ENCODE measurements at places on chromosomes 6 and 20.

- peak; percentile 44 for DNase-seq
Measured at GRCh38 chr6:15879371-15880261, 216.8 kb upstream of the DTNBP1 start.

GRCh38 chr6:4575714-4576113, 200.5 kb upstream of the CDYL start:
- DNase-seq, result no peak

DNA sequence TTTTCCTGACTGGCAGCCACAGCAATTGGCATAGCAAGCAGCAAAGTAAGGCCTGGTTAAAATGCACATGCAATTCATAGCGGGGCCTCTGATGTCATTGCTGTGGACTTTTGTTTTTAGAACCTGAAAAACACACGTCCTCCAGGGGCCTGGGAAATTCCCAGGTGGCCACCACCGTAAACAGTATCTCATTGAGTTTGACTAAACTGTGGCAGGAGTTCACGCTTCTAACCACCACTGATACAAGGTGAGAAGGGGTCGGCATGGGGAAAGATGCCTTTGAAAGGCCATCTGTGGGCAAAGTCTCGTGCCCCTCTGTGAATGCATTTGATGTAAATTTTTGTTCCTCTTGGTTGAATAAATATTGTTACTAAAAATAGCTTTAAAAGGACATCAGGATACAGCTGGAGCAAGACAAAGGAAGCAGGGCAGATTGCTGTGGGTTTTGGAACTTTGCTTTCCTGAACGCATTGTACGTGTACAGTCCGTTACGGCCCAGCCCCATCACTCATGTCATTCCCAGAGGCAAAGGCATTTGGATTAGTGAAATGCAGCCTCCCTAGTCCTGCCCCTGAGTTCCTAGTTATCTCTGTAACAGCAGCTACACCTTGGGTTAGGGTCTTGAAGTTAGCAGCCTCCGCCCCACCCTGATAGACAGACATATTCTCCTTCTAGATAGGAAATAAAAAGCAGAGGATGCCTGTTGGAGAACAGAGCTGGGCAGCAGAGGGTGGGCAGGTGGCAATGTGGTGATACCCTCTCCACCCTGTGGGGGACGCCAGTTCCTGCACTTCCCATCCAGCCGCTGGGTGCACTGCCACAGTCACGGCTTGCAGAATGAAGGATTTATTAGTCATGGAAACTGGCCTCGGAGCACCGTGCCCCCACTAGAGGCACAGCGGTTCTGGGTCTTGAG, 80.3 kb downstream of the ZDHHC14 start:
- DNase-seq, result peak; percentile 45

GRCh38 chr6:150586850-150587359, 12.8 kb upstream of the PLEKHG1 start:
- no peak for DNase-seq

DNA sequence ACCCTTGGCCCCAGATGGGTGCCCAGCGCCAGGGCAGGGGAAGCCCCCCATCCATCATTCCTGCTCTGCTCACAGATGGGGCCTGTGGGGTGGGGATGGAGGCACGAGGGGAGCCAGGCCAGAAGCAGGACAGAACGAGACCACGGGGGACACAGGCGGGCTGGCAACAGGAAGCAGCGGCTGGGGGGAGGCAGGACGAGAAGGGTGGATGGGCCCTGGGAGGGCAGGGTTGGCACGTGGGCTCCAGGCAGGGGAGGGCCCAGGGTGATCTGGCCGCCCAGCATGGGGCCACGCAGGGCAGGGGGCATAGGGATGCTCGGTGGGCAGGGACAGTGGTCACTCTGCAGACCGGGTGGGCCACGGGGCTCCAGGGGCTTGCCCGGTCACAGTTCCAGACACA, 41.6 kb downstream of the KCNQ2 start:
- no peak for DNase-seq

DNA sequence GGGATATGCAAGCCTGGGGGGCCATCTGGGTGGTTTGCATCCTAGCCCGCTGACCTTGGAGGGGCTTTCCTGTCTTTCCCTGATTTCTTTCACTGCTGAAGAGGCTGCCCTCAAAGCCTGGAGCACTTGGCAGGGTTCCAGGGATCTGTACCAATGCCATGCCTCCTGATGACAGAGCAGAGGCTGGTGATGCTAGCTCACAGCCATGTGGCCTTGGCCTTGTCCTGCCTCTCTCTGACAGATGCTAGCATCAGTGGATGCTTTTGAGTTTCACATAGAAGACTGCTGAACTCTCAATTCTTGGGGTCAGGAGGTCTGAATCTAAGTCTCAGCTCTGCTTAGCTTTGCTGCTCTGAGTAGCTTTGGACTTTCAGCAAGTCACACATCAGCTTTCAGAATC, 21.9 kb upstream of the RREB1 start:
- no peak for DNase-seq

GRCh38 chr20:23120936-23121750, 35.0 kb upstream of the CD93 start:
- DNase-seq, result no peak

DNA sequence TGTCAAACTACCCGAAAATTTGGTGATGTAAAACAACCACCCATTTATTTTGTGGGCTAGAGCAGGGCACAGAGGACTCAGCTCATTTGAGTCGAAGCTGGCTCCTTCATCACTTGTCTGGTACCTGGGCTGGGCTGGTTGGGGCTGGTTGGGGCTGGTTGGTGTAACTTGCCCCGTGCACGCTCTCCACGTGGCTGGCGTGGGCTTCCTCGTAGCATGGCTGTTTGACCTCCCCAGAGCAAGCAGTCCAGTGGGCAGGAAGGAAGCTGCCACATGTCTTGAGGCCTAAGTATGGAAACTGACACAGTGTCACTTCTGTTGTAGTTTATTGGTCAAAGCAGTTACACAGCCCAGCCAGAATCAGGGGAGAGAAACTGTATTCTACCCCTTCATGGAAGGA, 27.1 kb downstream of the BCAS4 start:
- DNase-seq, result no peak

- DNase-seq, result no peak
Measured at GRCh38 chr6:48766349-48766748, 655.4 kb upstream of the PTCHD4 start.

DNA sequence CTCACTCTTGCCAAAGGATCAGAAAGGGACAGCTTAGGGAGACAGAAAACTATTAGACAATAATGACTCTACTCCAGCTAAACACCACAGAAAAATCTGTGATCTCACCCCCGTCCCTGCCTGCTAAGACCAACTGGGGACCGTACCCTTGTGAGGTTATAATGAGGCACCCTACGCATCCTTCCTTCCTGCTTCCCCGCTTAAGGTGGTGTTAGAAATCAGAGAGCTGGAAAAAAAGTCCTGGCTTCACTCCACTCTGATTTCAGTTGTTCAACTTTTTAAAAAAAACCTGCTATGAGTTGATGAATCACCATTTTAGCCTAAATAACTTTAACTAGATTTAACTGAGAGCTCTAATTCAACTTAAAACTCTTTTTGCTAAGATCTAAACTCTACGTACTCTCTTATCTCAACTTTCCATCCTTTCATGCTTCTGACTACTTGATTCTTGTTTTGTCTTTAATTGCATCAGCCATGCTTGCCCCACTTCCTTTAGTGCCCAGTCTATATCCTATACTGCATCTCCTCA, 35.8 kb upstream of the TMEM14A start:
- no peak for DNase-seq

DNA sequence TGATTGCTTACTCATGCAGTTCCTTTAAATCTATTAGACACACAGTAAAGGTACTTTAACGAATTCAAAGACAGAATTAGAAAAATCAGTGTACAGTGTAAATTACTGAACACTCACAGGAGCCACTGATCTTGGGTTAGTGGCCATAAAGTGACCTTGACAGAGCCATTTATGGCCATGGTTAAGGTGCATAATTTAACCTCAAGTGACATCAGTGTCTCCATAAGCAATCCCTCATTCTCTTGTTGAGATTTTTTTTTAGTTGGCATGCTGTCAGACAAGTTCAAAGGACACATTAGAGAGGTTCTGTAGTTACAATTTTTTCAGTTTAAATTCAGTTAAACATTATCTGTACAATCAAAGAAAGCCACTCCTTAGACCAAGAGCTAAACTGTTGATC, 334.4 kb downstream of the KHDRBS2 start:
- DNase-seq, result no peak
